LoVo (cell line): ENCODE measurements at places on chromosomes 6 and 20.

DNA sequence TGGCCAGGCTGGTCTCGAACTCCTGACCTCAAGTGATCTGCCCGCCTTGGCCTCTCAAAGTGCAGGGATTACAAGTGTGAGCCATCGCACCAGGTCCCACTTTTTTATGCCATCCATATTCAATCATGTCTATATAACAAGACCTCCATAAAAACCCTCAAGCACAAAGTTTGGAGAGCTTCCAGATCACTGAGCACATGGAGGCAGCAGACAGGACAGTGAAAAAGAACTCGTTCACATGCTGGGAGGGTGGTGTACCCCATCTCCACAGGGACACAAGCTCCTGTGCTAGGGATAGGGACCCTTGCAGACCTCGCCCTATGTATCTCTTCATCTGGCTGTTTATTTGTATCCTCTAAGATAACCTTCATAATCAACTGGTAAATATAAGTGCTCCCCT, 30.3 kb downstream of the KIF13A start:
- DNase-seq: no peak

DNA sequence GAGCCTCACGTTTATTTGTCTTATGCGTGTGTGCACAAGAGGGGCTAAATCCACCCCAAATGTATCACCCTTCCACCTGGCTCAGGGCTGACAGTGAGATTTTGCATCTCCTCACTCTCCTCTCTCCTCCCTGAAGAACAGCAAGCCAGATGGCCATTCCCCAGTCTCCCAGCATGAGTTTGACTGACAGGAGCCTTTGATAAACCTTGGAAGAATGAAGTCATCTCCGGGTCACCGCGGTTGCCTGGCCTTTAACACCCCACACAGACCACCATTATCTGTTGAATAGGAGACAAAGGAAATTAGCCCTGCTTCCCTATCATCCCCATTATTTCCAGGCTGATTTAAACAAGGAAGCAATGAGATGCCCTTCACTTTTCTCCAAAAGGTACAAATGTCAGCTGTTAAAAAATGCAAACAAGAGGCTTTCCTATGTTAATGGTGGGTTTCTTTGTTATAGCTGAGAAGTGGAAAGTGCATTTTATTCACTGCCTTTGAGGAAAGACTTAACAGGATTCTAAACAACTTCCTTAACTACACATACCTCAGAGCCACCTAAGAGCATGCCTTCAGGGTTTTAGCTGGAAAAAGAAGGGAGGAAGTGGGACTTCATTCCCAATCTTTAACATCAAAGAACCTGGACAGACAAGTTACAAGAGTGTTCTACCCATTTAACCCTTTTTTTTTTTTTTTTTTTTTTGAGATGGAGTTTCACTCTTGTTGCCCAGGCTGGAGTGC, 524.8 kb upstream of the ID4 start:
- no peak for DNase-seq

DNA sequence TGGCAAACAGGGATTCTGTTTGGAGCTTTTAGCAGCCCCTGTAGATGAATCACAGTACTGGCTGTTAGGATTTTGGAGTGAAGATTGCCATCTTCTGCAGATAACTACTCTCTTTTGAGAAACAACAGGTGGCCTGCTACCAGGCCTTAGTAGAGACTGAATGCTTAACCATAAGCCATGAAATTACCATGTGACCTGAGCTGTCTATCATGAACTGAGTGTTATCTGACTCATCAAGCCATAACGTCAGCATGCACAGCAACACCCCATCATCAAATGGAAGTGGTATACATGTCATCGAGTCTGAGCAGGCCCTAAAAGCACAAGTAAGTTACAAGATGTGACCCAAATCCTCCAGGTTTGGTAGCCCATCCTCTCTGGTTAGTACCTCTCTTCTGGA, 132.6 kb downstream of the GPR63 start:
- no peak for DNase-seq

GRCh38 chr6:113594726-113595125, 262.4 kb upstream of the MARCKS start:
- no peak for DNase-seq

DNA sequence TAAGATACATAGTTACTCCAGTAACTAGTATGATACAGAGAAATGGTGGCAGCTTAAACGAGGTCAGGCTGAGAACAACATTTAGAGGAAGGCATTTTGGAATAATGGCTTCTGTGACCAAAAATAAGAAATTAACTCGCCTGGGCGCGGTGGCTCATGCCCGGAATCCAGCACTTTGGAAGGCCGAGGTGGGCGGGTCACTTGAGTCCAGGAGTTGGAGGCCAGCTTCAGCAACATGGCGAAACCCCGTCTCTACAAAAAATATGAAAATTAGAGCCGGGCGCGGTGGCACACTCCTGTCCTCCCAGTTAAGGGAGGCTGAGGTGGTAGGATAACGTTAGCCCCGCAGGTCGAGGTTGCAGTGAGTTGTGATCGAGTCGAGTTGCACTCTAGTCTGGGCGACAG, 1.8 kb downstream of the IGF2R start:
- no peak for DNase-seq

DNA sequence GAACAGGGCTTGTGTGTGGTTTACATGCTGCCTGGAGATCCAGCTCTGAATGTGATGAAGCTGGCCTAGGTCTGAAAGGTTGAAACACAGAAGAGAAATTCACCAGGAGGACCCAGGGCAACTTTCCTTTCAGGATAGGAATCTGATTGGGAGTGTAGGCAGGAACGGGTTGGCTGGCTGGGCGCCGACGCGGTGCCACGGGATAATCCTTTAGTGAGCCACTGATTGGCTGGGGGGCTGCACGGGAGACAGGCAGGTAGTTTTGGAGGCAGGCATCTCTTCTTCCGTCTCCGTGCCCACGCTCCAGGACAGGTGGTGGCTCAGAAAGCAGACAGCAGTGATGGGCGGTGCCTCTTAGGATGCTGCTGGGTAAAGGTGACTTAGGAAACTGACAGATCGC, 294.6 kb downstream of the CDH4 start:
- DNase-seq: no peak

GRCh38 chr6:8020083-8020482, 44.1 kb downstream of the BLOC1S5 start:
- DNase-seq: no peak

DNA sequence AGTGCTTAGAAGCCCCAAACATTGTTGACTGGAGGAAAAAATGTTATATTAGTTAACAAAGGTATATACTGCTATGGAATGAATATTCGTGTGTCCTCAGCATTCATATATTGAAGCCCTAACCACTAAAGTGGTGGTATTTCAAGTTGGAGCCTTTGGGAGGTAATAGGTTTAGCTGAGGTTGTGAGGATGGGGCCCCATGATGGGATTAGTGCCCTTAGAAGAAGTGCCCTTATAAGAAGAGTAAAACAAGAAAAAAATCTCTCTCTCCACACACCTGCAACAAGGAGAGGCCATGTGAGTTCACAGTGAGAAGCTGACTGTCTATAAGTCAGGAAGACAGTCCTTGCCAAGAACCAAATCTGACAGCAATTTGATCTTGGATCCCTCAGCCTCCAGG, 761.7 kb upstream of the FLRT3 start:
- DNase-seq: no peak

- DNase-seq: no peak
Observed at GRCh38 chr6:164832410-164832809, 477.0 kb downstream of the C6orf118 start.

- peak; percentile 58 for DNase-seq
Observed at GRCh38 chr6:25889877-25890853, 16.1 kb upstream of the SLC17A3 start.

DNA sequence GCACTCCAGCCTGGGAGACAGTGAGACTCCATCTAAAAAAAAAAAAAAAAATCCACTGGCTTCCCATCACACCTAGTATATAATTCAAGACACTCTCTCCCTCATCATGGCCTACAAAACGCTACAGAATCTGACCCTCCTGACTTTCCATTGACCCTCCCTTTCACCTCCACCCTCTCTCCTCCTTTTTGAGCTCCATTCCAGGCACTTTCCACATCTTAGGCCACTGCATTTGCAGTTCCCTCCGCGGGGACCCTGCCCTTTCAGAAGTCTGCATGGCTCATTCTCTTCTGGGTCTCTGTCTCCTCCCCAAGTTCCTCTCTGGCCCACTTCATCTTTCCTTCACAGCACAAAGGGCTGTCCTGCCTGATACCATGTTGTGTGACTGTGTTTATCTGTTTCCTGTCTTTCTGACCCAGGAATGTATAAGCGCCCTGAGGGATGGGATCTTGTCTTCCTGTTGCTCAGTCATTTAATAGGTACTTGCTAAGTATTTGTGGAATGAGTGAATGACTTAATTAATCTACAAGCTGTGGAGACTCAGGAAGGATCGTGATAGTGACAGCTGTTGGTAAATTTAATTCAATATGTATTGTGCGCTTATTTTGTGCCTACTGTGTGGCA, 35.2 kb downstream of the NCR2 start:
- DNase-seq: no peak

- DNase-seq: peak; percentile 38
Observed at GRCh38 chr6:163180874-163181541, 233.5 kb upstream of the QKI start.

DNA sequence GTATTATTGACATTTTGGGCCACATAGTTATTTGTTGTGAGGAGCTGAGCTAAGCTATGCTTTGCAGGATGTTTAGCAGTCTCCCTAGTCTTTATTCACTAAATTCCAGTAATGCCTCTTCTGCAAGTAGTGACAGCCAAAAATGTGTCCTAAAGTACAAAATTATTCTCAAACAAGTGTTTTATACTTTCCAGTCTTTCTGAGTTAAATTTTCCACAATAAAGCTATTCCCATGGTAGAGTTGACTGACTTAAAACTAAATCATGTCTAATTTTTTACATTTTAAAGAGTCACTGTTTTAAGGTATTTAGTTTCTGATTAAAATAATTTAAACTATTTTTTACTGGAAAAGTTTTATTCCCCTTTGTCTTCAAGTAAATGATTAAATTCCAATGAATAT, 717.8 kb upstream of the HS3ST5 start:
- DNase-seq: no peak

GRCh38 chr6:154139892-154140291, 100.9 kb downstream of the OPRM1 start:
- no peak for DNase-seq

- DNase-seq: no peak
Observed at GRCh38 chr20:58718121-58718563, 25.5 kb downstream of the NPEPL1 start.

GRCh38 chr6:112409311-112409710, 62.2 kb downstream of the RFPL4B start:
- no peak for DNase-seq
